ENCODE measurements at places on chromosomes 4 and X.

- DNase-seq: no peak
Observed at GRCh38 chrX:105116486-105116885, 104.0 kb downstream of the TEX13A start.

GRCh38 chr4:21680326-21680898 is 268.2 kb downstream of the KCNIP4 start:
- DNase-seq: no peak

DNA sequence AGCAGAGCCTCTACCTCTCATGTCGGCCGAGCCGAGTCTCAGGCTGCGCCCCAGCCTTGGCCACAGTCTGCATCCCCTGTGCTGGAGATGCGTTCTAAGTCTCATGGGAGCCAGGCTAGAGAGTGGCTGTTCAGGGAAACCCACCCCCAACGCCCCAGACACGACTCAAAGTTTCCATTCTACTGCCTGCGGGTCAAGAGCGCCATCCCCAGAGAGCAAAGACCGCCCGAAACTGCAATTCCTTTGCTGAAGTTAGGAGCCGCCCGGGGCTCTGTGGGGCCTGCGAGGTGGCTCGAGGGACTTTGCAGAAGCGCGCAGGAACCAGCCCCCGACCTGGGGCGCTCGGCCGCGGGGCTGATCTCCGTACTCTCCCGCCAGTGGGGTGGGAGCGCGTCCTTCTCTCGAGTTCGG is 10.0 kb upstream of the ELF4 start:
- no peak for DNase-seq

GRCh38 chr4:139606579-139607501 is 50.8 kb upstream of the SETD7 start:
- no peak for DNase-seq

- DNase-seq: no peak
Observed at GRCh38 chr4:181254771-181255170, 988.4 kb upstream of the TENM3 start.

GRCh38 chr4:174522183-174523024 is at the start of gene HPGD:
HPGD (minus strand) TSS chr4:174522488; CDS start chr4:174522451, 37 bp downstream.
- DNase-seq: peak; percentile 61

DNA sequence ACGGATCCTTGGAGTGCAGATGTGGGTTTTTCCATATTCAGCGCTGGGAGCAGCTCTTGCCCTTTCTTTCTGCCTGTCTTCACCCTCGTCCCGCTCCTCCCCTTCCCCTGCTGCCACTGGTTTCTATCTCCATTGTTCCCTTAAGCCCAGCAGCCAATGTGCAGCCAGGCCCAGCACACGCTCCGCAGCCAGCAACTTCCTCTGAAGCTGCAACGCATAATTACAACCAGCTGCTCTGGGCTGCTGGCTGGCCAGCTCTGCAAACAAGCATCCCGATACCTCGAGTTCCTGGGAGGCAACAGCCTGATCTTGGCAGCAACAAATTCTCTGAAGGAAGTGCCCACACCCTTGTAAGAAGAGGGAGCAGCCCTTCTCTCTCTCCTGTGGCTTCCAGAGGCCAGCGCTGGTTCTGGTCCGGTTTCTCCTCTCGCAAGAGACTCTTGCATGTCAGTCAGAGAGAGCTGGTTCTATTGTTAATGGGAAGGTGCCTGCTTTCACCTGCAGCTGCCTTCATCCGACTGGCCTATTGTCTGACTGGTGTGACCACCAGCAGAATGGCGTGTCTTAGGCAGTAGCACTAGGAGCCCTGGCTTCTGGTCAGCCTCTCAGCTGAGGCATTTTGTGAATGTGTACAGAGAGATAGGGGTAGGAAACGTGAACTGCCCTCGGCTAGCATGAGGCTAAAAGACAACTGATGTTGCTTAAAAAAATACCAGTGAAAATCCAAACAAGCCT is 83.8 kb upstream of the MAML3 start:
- DNase-seq: peak; percentile 85

DNA sequence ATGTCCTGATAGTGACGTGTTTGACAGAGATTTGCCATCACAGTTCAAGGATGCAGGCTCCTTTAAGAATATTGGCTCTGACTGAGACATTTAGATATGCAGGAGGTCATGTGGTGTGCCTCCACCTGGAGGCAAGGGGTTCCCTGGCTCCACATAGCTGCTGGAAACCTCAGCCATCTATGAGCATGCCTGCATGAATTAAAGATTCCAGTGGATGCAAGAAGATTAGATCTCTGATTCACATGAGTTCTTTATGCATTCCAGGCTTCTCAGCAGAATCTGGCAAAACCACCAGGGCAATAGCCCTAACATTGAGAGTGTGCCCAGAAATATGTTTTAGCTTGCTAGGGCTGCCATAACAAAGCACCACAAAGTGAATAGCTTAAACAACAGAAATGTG is 298.5 kb upstream of the AADAT start:
- no peak for DNase-seq

GRCh38 chr4:23717528-23718248 is 172.2 kb downstream of the PPARGC1A start:
- DNase-seq: no peak

GRCh38 chrX:24151513-24151912 is 2.0 kb downstream of the ZFX start:
- DNase-seq: no peak

GRCh38 chrX:46922611-46923010 is 10.4 kb downstream of the JADE3 start:
- DNase-seq: no peak

GRCh38 chrX:110786486-110786885 is 9.1 kb downstream of the CHRDL1 start:
- no peak for DNase-seq

DNA sequence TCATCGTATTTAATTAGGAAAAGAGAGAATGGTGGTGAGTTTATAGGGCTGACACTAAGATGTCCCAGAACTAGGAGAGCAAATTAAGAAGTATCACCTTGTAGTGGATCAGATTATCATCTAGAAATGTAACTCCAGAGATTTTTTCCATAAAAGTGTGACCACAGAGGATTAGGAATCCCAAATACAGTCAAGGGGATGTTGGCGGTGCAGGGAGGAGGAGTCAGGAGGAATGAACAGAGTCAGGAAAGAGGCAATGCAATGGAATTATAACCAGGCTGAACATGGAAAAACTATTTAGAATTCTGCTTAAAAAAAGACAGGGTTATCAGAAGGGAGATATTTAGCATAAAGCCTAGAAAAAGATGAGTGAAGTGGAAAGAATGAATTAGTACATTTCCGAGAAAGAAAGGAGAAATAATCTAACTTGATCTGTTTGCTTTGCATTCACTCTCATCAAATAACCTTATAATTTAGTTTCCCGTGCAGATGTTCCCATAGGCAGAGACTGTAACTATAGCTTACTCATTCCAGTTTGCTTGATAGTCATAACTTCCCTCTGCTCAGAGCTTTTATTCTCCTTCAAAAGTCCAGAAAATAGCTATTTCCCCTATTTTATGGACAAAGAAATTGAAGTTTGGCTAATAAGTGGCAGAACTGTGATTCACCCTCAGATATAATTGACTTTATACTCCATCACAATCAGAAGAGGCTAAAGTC is 56.4 kb downstream of the SCFD2 start:
- DNase-seq: no peak

DNA sequence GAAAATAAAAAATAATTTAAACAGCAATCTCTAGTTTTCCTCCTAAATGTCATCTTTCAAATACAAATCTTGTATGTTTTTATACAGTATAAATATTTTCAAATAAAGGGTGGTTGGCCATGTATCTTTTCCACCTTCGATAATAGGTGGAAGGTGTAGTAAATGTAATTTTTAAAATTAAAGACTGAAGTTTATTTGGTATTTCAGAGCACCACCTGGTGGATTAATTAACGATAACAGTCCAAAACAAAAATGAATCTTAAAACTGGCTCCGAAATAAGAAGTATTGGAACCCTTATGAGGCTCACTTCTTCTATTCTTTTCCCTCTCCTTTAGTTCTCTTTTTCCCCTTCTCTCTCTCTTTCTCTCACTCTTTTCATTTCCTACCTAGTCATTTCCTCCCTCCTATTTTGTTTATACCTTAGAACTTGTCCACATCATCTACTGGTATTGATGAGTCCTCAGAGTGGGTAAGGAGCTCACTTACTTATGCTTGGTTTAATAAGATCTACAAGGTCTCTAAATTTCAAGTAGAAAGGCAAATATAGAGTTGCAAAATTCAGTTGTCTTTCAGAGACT is 82.9 kb upstream of the EXOC1L start:
- DNase-seq: no peak

GRCh38 chr4:78360466-78360865 is 191.1 kb upstream of the ANXA3 start:
- no peak for DNase-seq

- DNase-seq: no peak
Observed at GRCh38 chr4:141131723-141132071, 1.6 kb downstream of the RNF150 start.

DNA sequence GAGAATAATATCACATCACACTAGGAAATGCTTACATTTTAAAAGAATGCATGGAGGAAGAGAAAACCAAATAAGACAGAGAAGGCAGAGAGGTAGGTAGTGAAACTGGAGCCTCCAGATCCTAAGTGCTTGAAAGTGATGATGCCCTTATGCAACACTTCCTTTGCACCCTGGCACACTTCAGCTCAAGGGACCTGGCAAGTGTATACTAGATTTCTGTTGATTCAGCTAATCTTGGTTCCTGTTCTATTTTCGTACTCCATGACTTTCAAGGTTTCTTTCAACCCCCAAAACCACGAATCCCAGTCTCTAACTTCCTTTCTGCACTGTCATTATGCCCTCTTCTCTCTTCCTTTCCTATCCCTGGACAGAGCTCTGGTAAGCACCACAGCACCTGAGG is 36.9 kb upstream of the SH3KBP1 start:
- no peak for DNase-seq

GRCh38 chr4:52843958-52844357 is 18.2 kb upstream of the RASL11B start:
- peak; percentile 48 for DNase-seq

DNA sequence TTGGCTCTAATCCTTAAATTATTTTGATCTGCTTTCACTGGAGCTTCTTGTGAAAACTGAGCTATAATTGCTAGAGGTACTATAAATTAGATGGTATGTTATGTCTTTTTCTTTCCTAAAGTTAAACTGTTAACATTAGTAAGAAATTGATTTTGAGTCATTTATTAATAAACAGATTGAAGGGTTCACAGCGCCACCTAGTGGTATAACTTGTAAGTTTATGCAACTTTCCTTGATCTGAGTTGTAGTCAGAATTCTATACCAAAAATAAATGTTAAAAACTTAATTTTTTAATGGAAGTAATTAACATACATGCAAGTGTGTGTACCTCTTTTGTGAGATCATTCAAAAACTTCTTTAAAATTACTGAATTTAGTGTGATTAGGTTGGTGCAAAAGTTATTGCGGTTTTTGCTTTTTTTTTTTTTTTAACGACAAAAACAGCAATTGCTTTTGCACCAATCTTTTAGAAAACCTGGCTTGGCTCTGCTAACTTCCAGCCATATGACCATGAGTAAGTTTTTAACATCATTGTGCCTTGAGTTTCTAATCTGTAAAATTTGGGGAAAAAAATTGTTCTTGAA is 151.5 kb downstream of the CENPC start:
- no peak for DNase-seq

GRCh38 chrX:13078739-13079444 is 34.5 kb upstream of the FAM9C start:
- peak; percentile 35 for DNase-seq

GRCh38 chrX:40079572-40079971 is 18.2 kb downstream of the BCOR start:
- DNase-seq: no peak

- no peak for DNase-seq
Observed at GRCh38 chr4:150329373-150329772, 251.1 kb downstream of the DCLK2 start.

GRCh38 chr4:8901335-8901734 is 29.7 kb upstream of the HMX1 start:
- DNase-seq: no peak

DNA sequence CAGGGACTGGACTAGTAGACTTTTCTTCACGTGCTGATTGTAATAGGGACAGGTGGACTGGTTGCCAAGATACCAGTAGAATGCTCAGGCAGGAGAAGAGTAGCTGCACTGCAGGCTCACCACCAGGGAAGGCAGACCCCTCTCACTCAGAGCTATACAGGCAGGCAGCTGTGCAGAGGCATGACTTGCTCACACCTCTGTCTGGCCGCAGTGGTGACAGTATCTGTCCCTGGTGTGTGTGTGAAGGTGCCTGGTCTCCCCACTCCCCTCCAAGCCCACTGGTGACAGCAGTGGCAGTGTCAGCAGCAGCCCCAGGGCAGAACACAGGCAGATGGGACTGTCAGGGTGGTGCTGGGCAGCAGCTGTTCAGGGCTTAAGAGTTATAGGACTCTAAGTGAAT is 140.7 kb downstream of the RPS6KA6 start:
- DNase-seq: no peak

DNA sequence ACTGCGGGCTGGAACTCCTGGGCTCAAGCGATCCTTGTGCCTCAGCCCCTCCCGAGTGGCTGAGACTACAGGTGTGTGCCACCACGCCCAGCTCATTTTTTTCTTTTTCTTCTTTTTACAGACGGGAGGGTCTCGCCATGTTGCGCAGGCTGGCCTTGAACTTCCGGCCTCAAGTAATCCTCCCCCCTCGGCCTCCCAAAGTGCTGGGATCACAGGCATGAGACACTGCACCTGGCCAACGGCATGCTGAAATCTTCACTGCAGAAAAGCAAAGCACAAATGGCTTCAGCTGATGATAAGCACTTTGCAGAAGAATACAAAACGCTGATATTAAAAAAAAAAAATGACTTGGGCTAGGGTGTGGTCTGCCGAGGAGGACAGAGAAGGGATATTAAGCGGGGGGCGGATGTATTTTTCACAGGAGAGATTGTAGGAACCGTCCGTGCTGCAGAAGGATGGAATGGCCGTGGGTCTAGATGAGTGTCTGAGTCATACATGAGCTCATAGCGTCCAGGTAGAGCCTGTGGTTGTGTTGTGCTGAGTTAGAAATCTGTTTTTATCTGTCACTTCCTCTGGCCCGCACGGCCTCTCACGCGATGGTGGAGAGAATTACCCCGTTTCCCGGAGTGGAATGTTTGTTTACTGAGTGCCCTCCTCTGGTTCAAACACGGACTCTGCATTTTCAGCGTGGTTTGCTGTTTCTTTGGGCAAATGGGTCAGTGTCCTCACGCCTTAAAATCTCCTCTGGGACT is 8.5 kb upstream of the AKAP17A start:
- DNase-seq: no peak

DNA sequence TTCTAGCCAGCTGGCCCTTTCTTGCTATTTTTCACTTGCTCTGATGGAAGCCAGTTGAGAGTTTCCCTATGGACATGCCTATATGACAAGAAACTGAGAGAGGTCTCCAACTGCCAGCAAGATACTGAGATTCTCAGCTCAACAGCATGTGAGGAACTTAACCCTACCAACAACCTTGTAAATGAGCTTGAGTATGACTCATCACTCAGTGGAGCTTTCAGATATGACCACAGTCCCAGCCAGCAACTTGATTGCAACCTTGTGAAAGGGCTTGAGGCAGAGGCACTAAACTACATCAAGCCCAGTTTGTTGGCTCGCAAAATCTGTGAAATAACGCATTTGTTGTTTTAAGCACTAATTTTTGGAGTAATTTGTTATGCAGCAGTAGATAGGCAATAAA is 175.8 kb downstream of the COMMD8 start:
- DNase-seq: no peak

All from left ventricle myocardium superior (tissue), 1 donor.